ENCODE measurements at places on chromosomes 7 and 10. TPM values are rescaled to one million over a fixed set of nuclear protein-coding genes. Genes with fewer than 3 reads are reported as not detected.

EBF3 gene
- not detected for total RNA-seq

DNA sequence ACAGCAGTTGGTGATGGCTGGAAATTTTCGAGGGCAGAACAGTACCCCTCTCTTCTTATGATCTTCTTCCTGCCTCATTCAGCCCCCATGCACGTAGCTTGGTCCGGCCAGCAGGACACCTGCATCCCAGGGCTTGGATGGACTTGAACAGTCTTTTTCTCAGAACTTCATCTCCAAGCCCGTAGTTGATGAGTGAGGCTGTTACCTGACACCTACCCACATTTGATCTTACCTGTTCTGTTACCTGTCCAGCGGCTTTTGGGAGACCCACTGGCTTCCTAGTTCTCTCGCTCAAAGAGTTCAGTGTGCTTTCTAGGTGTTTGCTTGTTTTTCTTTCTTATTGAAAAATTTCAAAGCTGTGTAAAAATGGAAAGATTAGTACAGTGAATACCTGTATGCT, 212.2 kb downstream of the CUX1 start:
- no peak overlapping the region for H3K4me3 ChIP-seq
- no peaks in the 10 kb centered on the region for H3K27me3 ChIP-seq

DNA sequence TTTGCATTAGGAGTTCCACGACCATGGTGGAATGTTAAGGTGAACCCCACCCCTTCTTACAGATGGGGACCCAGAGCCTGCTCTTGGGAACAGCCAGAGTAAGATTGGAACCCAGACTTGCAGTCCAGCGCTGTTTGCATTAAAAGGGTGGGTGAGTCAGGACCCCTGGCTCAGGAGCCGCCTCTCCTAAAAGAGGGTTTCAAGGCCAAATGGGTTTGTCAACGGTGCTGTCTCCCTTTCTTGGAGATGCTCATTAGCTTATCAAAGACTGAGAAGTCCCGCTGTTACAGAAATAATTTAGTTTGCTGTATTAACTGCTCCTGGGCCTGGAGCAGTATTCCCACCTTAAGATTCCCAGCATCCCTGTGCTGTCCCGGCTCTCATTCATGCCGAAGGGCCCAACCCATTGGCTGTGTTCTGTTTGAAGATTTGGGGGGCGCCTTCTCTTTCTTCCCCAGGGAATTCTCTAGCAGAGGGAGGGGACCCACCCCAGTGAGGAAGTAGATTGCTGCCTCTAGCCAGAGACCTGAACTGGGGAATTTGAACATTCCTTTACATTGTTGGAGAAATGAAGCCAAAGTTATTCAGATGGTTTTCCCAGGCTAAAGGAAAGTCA, 1.8 kb downstream of the MARVELD1 start:
- no peak for DNase-seq
- no peaks in the 10 kb centered on the region for H3K36me3 ChIP-seq
- H3K27ac ChIP-seq = no peak overlapping the region
- H3K4me3 ChIP-seq = peak overlapping the region; percentile 99
- H3K27me3 ChIP-seq = peaks cover 28% of the 10 kb centered on the region

DNA sequence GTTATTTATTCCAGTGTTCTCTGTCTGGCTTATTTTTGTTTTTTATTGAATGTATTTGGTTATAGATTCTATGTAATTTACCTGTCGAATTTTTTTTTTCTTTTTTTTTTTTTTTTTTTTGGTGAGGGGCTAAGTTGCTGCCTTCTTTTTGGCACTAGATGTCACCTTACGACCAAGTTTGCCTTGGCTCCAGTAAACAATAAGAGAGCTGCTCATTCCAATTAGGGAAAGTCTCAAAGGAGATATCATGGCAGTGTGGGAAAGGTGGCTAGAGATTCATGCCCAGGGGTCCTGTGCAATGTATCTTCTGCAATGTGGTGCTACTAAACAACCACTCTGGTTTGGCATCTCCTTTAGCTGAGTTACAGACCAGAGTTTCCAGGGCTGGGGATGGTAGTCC, 84.0 kb downstream of the PTPN20 start:
- H3K4me3 ChIP-seq = no peak overlapping the region
- no peak overlapping the region for H3K27ac ChIP-seq
- DNase-seq = no peak
- peaks cover 5% of the 10 kb centered on the region for H3K27me3 ChIP-seq
- H3K4me1 ChIP-seq = no peaks in the 10 kb centered on the region

GRCh38 chr10:115065801-115066200, 27.4 kb upstream of the ATRNL1 start:
- H3K4me1 ChIP-seq = no peaks in the 10 kb centered on the region
- peaks cover 6% of the 10 kb centered on the region for H3K27me3 ChIP-seq
- H3K4me3 ChIP-seq = no peak overlapping the region
- no peak for DNase-seq
- no peaks in the 10 kb centered on the region for H3K36me3 ChIP-seq
